NCI-H2171 (cell line): ENCODE measurements at places on chromosomes 1 and 21.

DNA sequence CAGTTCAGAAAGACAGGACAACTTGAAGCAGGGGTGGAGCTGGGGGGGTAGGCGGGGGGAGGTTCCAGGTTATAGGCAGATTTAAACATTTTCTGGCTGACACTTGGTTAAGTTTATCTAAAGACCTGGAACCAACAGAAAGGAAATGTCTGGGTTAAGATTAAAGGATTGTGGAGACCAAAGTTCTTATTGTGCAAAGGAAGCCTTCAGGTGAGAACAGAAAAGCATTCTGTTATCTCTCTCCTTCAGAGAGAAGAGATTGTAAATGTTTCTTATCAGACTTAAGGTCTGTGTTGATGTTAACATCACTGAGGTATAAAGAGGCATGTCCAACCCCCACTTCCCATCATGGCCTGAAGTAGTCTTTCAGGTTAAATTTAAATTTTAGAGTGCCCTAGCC, 3.7 kb upstream of the ACADM start:
- no peak for DNase-seq

DNA sequence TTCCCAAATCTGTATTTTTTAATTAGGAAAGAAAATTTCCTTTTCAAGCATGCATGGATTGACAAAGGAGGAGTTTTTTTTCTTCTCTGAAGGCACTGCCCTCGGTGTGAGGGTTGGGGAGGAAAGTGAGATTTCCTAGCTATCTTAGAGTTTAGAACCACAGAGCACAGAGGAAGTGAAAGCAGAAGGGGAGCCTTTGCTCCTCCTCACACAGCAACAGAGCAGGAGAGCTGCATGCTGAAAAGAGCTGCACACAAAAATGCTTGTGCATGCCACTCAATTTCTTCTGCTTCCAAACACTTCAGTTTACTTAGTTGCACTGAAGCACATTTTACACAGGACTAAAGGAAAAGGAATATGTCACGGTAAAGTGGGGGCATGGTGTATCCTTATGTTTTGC, 308.1 kb downstream of the GPATCH2 start:
- no peak for DNase-seq

- DNase-seq: no peak
Measured at GRCh38 chr1:98211271-98211845, 290.5 kb upstream of the DPYD start.

- no peak for DNase-seq
Measured at GRCh38 chr1:76949503-76949902, 82.2 kb downstream of the ST6GALNAC5 start.

- no peak for DNase-seq
Measured at GRCh38 chr1:51301152-51301843, 29.1 kb downstream of the TTC39A start.

GRCh38 chr1:100628631-100629081, 90.7 kb downstream of the GPR88 start:
- no peak for DNase-seq
